Spinal cord (tissue), 10 donors: ENCODE measurements at places on chromosomes 5 and 9. TPM values are rescaled to one million over a fixed set of nuclear protein-coding genes. Genes with fewer than 3 reads are reported as not detected.
A peak's percentile ranks its signal among the peaks of the same experiment; 100 is the strongest.

DNA sequence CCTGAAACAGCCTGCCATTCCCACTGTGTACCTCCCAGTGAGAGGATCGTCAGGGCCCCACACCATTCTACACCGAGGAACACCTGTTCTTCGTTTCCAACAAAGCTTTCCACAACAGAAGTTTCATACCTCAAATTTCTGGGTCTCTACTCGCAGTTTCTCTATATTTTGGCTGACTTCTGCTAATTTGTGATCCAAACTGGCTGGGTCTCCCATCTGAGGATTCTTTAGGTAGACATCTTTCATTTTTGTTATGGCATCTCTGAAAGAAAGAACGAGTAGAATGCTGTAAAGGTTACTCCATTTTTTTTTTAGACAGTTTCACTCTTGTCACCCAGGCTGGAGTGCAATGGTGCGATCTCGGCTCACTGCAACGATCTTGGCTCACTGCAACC is 67.5 kb downstream of the USP20 start:
- DNase-seq = no peak

FOXD1 gene
- 7.2 TPM for polyA plus RNA-seq

- DNase-seq = no peak
Observed at GRCh38 chr9:22208846-22209585, 199.9 kb upstream of the CDKN2B start.

- no peak for DNase-seq
Observed at GRCh38 chr5:171965745-171966144, 40.7 kb downstream of the FBXW11 start.

ARL10 gene
- polyA plus RNA-seq = 39.3 TPM

DNA sequence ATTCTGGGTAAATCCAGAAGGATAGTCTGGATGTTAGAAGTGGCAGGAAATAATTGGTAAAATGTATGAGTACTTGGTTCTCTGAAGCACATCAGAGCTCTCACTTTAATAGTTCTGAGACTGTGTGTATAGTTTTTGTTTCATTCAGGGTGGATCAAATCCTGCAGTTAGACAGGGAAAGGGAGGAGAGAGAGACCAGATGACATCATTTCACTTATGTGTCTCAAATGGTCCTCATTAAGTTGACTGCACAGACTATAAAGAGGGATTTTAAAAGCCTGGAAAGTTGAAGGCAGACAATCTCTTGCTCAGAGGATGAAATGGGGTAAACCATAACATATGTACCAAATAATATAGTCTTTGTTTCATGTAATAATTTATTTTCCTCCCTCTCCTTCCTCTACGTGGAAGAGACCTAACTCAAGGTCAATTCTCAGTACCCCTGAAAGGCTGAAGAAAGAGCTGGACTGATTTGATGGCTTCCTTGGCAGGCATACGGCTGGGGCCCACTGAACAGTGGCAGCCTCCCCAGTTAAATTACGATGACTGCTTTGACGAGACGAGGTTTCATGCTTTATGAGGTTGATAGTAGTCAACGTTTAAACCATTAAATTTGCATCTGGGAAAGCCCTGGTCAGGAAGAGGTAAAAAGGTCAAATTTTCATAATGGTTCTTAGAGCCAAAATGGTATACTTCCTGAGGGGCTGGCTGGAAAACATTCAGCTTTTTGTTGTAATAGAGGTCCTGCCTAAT is 395.1 kb upstream of the RPS23 start:
- DNase-seq = no peak

ADCY2 gene
- 145 TPM for polyA plus RNA-seq

TUT7 gene
- polyA plus RNA-seq = 13.8 TPM

NR5A1 gene
- 0.09 TPM for polyA plus RNA-seq

GRCh38 chr5:114447084-114447773 is 85.4 kb downstream of the KCNN2 start:
- DNase-seq = no peak

- no peak for DNase-seq
Observed at GRCh38 chr9:123640792-123641222, 284.8 kb downstream of the CRB2 start.

- DNase-seq = peak; percentile 32
Observed at GRCh38 chr5:173477345-173478040, 139.0 kb downstream of the BOD1 start.

LOX gene
- 18.0 TPM for polyA plus RNA-seq

DNA sequence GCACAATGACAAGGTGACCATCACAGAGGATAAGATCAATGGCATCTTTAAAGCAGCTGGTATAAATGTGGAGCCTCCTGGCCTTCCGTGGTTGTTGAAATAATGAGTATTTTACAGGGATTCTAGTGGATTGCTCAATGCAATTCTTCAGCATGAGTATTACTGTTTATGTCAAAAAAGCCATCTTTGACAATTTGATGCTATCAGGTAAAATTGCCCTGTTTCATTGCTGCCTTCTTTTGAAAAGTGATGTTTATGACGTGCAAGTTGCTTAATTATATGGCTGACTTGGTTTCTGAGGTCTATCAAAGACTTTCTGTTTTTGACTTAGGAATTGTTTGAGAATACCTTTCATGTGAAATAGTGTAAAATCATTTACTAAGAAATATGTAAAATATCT is 237.2 kb downstream of the PARP8 start:
- DNase-seq = no peak

- DNase-seq = no peak
Observed at GRCh38 chr9:79952401-79952800, 380.6 kb downstream of the TLE4 start.

DNA sequence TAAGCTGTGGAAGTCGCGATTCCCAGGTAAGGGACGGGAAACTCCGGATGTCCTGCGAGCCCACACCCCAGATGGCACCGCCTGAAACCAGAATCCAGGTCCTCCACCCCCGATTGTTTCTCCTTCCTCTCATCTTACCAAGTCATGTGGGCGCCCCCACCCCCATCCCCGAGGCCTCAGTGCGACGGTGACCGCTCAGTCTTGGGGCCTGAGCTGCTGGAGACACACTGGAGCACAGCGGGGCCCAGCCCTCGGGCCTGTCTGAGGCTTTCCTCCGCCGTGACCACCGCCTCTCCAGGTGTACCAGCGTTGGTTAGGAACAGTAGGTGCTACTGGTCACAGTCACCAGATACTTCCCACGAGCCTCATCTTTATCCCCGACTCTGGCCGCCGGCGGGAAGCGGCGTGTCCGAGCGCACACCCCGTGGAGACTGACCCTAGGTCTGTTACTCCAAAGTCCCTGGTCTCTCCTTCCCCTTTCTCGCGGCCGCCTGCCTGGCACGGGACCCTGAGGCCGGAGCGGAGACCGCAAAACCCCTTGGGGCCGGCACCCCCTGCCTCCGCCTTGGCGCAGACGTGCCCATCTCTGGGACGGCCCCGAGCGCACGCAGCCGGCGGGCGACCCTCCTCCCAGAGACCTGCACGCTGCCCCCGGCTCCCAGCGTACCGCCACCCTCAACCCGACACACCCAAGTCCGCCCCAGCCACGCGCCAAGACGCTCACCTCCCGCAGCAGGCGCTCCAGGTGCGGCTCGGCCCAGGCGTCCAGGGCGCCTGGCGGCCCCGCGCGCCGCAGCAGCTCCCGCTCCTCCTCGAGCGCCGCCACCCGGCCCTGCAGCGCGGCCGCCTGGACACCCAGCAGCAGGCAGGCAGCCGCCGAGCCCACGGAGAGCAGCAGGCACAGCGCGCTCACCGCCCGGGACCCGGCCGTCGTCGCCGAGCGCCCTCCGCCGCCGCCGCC is 733 bp downstream of the COL23A1 start:
- peak; percentile 57 for DNase-seq

SLC46A2 gene
- polyA plus RNA-seq = 0.54 TPM

LTC4S gene
- 10.7 TPM for polyA plus RNA-seq

GRCh38 chr5:9188956-9189355 is 356.9 kb downstream of the SEMA5A start:
- DNase-seq = no peak

DNA sequence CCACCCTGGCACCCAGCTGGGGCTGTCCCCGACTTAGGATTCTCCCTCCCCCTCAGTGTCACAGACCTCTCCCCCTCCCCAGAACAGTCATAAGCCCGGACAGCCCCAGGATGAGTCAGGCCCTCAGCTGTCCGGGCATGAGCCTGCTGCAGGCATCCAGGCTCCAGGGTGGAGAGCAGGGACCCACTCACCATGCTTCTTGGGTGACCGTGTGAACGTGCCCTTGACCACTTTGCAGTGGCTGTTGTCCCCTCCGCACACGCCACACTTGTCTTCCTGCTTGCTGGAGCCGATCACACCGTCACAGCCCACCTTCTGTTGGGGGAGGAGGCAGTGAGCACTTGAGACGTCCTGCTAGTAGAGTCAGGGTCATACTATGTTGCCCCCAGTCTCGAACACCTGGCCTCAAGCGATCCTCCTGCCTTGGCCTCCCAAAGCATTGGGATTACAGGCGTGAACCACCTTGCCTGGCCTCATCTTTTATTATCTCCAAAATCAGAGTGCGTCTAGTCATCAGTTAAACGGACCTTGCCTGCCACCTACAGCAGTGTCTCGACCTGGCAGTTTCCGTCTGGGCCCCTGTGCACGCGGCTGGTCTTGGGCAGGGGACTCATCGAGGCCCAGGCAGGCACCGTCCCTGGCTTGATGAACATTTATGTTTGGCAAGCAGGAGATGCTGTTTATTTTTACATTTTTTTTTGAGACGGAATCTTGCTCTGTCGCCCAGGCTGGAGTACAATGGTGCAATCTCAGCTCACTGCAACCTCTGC is 72.6 kb downstream of the ZNF354C start:
- no peak for DNase-seq

- peak; percentile 57 for DNase-seq
Observed at GRCh38 chr9:116482740-116483139, 204.4 kb upstream of the TRIM32 start.

GZMA gene
- polyA plus RNA-seq = 0.24 TPM

- no peak for DNase-seq
Observed at GRCh38 chr5:137037848-137038247, 461.3 kb downstream of the SPOCK1 start.

DNA sequence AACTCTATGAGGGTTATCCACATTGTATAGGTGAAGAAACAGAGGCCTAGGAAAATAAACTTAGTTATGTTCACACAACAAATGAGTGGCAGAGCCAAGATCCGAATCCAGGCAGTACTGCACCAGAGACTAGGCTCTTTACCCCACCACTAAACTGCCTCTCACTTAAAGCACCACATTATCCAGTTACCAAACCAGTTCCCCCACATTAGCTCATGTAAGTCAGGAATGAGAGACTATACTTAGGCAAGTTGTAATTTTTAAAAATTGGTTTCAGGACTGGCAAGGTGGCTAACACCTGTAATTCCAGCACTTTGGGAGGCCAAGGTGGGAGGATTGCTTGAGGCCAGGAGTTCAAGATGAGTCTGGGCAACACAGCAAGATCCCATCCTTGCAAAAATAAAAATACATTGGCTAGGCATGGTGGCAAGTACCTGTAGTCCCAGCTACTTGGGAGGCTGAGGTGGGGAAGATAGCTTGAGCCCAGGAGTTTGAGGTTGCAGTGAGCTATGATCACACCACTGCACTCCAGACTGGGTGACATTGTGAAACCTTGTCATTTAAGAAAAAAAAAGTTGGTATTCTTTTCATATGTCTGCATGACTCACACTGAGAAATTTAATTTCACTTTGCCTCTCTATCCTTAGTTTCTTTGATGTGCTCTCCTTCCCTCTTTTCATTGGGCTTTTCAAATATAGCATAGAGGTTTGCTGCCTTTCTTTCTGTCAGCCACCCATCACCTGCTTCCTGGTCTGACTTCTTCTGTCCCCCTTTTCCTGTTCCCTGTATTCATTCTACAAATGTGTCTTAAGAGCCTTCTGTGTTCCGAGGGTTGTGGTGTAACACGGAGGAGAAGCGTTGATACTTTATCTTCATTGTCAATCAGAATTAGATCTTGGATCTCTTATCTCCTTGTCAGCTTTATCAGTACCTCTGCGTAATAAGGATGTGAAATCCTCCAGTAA is 64.7 kb downstream of the ERMP1 start:
- no peak for DNase-seq

- DNase-seq = no peak
Observed at GRCh38 chr5:55645304-55645703, 66.8 kb downstream of the SLC38A9 start.

ORM2 gene
- 0.29 TPM for polyA plus RNA-seq

- DNase-seq = no peak
Observed at GRCh38 chr5:78411586-78411985, 51.2 kb downstream of the SCAMP1 start.

DNA sequence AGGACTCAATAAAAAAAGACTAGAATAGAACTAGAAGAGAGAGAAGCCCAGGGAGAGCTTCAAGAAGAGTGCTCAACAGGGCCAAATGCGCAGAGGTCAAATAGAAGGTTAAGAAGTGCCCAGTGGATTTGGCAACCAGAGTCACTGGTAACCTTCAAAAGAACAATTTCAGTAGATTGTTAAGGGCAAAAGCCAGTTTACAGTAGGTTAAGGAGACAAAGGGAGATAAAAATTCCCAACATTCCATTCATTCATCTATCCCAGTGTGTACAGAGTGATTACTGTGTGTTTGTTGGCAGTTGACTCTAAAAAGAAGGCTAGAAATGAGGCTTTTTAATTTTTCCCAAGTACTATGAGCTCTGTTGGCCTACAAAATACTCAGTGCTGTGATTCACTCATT is 69.4 kb downstream of the RIGI start:
- DNase-seq = no peak

- DNase-seq = no peak
Observed at GRCh38 chr5:23139338-23140171, 286.4 kb upstream of the CDH12 start.

HACD4 gene
- polyA plus RNA-seq = 1.6 TPM

- no peak for DNase-seq
Observed at GRCh38 chr5:147481874-147482705, 27.8 kb downstream of the DPYSL3 start.

TICAM2 gene
- 3.3 TPM for polyA plus RNA-seq

- peak; percentile 71 for DNase-seq
Observed at GRCh38 chr9:8349901-8350300, 550.3 kb upstream of the DMAC1 start.

- no peak for DNase-seq
Observed at GRCh38 chr5:178338750-178339144, 106.1 kb upstream of the PHYKPL start.

DNA sequence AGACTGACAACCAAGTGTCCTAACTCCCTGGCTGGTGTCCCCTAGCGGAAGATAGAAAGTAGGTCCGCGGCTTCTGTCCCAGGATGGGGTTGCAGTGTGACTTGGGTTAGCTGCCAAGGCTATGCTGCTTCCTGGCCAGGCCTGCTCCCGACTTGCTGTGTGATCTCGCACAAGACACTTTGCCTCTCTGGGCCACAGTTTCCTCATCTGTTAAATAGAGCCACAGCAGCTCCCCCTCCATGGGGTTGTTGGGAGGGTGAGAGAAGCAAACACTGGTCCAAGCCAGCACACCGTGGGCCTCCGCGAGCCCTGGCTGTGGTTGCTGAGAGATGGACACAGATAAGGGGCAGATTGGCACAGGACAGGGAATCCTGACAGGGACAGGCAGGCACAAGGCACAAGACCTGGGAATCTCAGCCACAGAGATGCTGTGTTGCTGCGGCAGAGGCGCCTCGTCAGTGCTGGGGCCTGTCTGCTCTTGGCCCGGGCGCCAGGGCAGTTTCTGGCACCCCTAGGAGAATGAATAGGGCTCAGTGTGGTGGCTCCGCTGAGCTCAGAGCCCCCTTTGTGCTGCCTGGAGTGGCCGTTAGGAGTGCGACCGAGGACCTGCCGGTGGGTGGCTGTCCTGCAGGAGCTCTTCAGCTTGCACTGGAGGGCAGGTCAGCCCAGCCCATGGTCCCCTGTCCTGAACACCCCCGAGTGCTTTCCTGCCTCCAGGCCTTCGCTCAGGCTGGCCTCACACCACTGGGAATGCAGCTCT is 1.8 kb upstream of the SH2D3C start:
- peak; percentile 51 for DNase-seq

SRP19 gene
- polyA plus RNA-seq = 90.8 TPM
